ENCODE measurements at places on chromosomes 3 and 15.

DNA sequence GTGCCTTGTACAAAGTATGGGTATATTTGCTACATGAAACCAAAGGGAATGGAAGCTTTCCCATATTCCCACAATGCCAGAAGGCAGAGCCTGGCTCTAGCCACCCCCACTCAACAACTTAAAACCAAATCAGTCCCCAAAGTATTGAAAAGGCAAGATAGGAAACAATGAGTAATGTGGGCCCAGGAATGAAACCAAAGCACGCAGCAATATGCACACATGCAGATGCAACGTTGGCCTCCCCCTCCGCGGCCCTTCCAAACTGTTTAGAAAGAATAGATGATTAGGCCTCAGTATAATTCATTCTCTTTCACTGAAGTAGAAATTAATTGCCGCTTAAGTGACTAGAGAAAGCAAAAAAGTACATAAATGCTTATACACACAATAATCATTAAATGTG is 59.1 kb downstream of the THRB start:
- DNase-seq: no peak

DNA sequence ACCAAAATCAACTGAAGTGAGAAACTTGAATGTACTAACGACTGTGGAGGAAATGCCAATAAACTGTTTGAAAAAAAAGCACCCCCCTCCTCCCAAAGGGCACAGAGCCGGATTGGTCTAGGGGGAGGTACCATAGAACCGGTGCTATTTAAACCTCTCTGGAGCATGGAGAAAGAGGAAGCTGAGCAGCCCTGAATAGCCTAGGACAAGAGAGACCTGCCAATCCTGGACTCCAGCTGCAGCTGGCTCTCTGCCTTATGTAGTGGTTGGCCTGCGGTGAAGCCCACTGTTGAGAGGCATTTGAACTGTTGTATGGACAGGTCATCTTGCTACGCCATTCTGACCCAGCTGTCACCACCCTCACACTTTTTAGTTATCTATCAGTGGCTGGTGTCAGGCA is 1.5 kb upstream of the SH3GL3 start:
- no peak for DNase-seq

GRCh38 chr3:193771653-193772421 is 178.8 kb downstream of the OPA1 start:
- DNase-seq: no peak

DNA sequence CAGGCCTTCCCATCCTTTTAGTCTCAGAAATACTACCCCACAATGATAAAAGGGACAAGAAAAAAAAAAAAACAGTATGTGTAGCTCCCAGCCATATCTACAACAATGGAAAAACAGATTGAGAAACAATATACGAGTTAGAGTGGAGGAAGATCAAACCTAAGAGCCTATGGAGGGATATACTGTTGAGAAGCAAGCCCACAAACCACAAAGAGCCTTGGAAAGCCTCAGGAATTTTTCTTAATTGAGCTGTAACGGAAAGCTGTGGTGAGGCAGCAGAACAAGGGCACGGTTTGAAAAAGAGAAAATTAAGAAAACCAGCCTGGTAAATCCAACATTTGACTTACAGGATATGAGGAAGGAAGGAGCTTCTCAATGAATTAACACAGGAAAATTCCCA is 21.4 kb downstream of the KPNA1 start:
- peak; percentile 4 for DNase-seq

DNA sequence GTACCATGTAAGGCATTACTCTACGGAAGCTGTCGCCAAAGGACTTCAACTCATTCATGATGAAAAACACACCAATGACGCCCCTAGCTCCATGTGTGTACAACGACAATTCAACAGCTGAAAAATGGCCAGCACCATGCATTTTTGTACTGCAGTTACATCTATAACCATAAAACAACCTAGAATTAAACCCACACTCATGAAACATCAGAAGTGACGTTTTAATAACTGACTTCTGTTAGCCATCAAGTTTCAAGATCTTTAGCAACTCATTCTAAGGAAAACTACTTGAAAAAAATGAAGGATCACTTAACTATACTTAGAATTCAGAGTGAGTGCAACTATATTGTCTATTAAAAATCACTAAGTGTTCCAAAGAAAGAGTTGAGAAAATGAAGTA is 84.9 kb downstream of the RFTN1 start:
- DNase-seq: no peak

GRCh38 chr3:146130881-146131371 is 30.1 kb downstream of the PLOD2 start:
- no peak for DNase-seq

DNA sequence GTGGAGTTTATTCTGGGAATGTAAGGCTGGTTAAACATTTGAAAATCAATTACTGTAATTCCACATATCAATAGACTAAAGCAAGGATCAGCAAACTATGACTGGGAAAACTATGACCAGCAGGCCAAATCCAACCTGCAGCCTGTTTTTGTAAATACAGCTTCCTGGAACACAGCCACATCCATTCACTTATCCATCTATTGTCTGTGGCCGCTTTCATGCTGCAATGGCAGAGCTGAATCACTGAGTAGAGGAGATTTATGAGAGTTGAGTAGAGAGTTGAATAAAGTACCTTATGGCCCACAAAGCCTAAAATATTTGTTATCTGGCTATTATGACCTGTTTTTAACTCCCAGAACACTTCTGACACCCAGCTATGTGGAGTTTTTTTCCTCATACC is 12.2 kb downstream of the MYLK start:
- no peak for DNase-seq

- peak; percentile 38 for DNase-seq
Measured at GRCh38 chr3:142028243-142028777, 121.0 kb downstream of the TFDP2 start.

DNA sequence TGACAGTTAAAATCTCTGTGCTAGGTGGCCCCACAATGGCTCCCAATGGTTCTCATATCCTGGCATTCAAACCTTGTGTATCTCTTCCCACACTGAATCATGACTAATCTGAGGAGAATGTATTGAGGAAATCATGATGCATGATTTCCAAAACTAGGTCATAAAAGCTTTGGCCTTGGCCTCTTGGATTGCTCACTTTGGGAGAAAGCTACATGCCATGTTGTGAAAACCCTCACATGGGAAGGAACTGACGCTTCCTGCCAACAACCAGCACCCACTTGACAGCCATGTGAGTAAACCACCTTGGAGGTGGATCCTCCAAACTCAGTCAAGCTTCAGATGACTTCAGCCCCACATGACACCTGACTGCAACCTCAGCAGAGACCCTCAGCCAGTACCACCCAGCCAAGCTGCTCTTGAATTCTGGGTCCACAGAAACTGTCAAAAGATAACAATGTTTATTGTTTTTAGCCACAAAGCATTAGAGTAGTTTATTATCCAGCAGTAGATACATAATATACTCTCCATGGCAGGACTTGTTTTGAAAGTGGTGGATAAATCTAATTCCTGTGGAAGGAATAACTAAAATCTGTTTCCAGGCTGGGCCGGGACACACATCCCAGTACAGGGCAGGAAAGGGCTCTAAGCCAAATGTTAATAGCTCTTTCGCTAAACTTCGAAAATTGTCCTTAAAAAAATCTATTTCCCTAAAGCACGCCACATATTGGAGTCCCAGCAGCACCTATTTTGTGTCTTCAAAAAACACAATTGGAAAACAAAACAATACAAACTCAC is 1.0 kb upstream of the ZNF620 start:
- peak; percentile 75 for DNase-seq

GRCh38 chr3:126474498-126475412 is 936 bp downstream of the ZXDC start:
- DNase-seq: peak; percentile 65

GRCh38 chr15:41893422-41894250 is at the start of gene SPTBN5:
Gene SPTBN5 (minus strand): TSS chr15:41894053. CDS start chr15:41893497, 556 bp downstream.
- DNase-seq: no peak

DNA sequence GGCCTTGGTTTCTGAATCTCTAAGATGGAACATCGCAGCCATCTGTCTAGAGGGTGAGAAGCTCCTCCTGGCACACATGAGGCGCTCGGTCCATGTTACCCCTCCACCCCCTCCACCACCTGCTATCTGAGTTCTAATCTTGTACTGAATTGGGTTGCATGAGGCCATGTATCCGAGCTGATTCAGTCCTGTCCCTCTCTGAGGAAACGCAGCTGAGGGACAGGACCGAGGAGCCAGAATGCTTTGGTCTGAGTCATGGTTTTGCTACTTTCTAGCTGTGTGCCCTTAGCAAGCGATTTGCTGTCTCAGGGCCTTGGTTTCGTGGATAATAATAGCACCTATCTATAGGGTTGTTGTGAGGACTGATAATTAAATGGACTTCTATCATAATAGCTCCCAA is 87.8 kb upstream of the SEC13 start:
- peak; percentile 46 for DNase-seq

- no peak for DNase-seq
Measured at GRCh38 chr3:148937467-148938255, 53.7 kb upstream of the GYG1 start.

GRCh38 chr3:178966299-178967176 is 105.1 kb downstream of the ZMAT3 start:
- DNase-seq: no peak

- no peak for DNase-seq
Measured at GRCh38 chr3:151044706-151045105, 40.8 kb upstream of the MED12L start.

DNA sequence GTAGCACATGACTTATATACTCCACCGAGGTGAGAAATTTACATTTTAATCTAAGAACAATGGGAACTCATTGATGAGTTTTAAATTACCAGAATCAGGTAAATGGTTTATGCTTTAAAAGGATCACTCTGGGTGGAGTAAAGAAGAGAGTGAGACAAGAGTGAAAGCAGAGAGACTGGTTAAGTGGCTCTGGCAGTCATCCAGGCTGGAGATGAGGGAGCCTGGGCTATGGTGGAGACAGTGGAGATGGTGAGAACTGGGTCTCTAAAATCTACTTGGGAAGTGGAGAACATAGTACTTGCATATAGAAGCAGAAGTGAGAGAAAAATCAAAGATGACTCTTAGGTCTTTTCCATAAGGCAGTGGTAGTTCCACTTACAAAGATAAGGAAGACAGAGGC is 37.1 kb upstream of the SLC25A36 start:
- DNase-seq: no peak

DNA sequence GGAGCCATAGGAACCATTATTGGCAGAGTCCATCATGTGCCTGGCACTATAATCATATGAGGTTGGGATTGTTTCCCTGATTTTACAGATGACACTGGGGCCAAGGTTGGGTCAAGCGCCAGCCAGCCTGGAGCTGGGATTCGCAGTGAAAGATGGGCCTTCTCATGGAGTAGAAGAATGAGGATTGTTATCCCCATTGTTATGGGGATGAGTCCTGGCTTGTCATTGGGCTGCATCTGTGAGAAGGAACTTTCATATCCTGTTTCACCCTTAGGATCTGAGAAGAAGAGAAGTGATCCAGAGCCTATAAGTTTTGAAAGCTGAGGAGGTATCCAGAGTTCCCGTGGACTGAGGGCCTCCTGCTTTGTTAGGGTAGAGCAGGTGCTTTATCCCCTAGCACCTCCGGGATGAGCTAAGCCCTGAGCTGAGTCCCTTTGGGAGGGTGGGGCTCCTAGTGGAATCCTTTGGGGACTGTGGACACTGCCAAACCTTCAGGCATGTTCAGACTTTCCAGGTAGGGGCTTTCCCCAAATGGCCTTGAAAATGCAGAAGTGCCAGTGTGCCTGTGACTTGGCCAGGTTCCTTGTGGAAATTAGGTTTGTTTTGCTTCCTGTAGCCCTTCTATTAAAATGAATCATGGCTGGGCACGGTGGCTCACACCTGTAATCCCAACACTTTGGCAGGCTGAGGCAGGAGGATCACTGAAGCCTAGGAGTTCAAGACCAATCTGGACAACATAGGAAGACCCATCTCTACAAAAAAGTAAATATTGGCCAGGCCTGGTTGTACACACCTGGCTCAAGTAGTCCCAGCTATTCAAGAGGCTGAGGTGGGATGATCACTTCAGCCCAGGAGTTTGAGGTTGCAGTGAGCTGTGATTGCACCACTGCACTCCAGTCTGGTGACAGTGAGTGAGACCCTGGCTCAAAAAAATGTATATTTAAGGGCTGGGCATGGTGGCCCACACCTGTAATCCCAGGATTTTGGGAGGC is 30.2 kb upstream of the BSN start:
- DNase-seq: no peak

- no peak for DNase-seq
Measured at GRCh38 chr15:29734917-29735572, 87.2 kb downstream of the TJP1 start.

- DNase-seq: peak; percentile 67
Measured at GRCh38 chr15:90664650-90665287, 52.4 kb upstream of the BLM start.

DNA sequence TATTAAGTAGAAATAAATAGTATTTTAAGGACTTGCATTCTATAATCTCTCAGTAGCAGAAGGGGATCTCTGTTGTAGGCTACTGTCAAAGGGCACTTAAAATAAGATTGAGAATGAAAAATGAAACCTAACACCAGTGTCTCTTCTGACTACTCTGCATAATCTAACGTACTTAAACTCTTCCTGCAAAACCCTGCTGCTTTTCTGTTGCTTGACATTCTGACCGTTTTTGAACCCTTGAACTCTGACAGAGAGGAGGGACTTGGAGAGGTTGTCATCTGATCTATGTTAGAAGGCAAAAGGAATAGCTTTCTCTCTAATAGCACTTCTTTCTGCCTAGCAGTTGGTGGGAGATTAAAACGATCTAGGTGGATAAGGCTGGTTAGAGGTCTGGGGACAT is 204.6 kb downstream of the ZIC1 start:
- no peak for DNase-seq

DNA sequence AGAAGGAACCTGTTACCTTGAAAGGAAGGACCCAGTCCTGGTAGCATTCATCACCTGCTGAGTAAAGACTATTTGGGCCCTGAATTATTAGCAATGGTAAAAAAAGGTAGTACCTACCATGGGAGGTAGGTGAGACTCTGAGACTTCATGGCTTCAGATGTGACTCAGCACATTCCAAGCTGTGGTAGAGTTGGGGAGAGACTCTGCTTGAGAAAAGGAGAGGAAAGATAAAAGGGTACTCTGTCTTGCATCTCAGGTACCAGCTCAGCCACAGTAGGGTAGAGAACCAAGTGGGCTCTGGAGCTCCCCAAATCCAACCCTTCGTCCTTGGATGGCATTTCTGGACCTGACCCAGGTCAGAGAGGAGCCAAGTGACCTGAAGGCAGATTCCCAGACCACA is 430.4 kb downstream of the TBL1XR1 start:
- DNase-seq: no peak

- DNase-seq: no peak
Measured at GRCh38 chr3:189776149-189776824, 145.1 kb downstream of the TP63 start.

DNA sequence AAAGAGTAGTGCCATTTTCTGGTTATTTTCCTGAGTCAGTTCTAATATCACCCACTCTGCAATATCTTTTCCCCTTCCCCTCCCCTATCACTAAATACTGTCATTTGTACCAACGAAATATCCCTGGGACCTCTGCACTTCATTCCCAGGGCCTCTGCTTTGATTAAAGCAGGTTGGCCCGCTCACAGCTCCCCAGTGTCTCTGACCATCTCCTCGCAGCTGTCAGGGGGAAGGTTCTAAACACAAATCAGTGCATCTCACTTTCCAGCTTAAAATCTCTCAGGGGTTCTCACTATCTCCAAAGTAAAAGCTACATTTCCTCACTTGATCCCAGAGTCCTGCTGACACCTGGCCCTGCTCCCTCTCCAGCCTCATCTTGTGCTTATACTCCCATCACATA is 28.1 kb upstream of the SLC35G2 start:
- DNase-seq: no peak

GRCh38 chr3:183180110-183180783 is 17.7 kb upstream of the LAMP3 start:
- DNase-seq: no peak
